Suppressor macrophage treated with lipopolysaccharide for 4 hours (primary cell): ENCODE measurements at places on chromosomes 12 and 14.

DNA sequence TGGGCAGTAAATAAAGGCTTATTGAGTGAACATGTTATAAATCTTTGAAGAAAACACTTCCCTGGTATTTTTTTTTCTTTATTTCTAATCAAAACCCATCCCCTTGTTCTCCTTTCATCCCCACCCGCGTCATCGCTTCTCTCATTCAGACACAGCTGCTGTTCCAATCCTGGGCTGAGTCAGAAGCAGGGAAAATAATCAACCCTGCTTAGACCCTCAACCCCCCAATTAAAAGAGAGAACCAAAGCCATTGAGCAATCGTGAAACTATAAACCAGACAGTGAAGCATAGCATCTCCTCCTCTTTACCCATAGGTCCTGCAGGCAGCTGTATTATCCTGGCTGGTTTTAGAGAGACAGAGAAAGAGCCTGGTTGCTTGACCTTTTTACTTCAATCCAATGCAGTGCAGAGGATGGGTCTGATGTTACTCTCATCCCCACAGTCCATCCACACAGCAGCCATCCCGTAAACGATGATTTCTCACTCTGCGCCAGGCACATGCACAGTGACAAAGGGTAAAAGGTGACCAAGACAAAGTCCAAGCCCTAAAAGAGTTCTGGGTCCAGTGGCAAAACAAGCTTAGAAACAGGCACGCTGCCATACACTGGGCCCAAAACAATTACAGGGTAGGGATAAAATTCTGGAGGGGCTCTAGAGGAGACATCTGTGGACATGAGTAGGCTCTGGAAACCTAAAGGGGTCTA is 238.3 kb downstream of the GALC start:
- peak; percentile 42 for DNase-seq

- peak; percentile 92 for DNase-seq
Observed at GRCh38 chr12:123278101-123278627, 6.5 kb upstream of the CDK2AP1 start.

GRCh38 chr12:4011597-4011996 is 138.4 kb upstream of the PARP11 start:
- DNase-seq = no peak

- DNase-seq = peak; percentile 32
Observed at GRCh38 chr14:61388976-61389576, 67.7 kb downstream of the PRKCH start.

DNA sequence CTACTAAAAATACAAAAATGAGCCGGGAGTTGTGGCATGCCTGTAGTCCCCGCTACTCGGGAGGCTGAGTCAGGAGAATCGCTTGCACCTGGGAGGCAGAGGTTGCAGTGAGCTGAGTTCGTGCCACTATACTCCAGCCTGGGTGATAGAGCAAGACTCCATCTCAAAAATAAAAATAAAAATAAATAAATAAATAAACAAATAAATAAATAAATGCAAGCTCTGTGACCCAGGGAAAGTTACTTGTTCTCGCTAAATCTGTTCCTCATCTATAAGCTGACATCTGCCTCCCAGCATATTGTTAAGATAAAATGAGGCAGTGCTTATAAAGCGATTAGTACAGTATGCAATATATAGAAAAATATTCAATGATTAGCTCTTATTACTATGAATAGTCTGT is 56.4 kb upstream of the STK38L start:
- no peak for DNase-seq

GRCh38 chr14:51818748-51819380 is 41.5 kb upstream of the GNG2 start:
- DNase-seq = no peak

DNA sequence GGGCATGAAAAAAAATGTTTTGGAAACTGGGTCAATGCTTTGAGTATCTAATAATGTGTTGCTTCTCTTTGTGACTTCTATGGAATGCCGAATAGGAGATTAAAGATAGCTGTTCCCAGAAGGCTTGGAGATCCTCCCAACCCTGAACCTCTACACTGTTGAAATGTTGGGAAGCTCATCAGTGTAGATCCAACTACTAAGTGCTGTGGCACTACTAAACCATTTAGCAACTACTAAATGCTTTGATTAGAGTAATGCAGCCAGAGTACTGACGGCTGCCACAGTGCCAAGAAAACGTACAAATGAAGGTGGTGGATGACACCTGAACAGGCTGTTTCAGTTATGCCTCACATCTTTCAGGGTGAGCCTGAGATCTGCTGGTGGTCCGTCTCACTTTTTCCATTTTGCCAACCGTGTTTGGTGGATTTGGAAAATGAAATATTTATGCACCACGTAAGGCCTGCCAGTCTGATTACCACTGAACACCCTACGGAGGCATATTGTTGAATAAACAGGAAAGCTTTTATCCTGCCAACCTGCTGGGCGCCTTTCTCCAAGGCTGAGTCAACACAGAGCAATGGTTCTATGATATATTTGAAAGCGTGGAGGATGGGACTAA is 938.0 kb upstream of the FLRT2 start:
- DNase-seq = no peak

- DNase-seq = no peak
Observed at GRCh38 chr14:36254020-36254624, 66.3 kb downstream of the MBIP start.

DNA sequence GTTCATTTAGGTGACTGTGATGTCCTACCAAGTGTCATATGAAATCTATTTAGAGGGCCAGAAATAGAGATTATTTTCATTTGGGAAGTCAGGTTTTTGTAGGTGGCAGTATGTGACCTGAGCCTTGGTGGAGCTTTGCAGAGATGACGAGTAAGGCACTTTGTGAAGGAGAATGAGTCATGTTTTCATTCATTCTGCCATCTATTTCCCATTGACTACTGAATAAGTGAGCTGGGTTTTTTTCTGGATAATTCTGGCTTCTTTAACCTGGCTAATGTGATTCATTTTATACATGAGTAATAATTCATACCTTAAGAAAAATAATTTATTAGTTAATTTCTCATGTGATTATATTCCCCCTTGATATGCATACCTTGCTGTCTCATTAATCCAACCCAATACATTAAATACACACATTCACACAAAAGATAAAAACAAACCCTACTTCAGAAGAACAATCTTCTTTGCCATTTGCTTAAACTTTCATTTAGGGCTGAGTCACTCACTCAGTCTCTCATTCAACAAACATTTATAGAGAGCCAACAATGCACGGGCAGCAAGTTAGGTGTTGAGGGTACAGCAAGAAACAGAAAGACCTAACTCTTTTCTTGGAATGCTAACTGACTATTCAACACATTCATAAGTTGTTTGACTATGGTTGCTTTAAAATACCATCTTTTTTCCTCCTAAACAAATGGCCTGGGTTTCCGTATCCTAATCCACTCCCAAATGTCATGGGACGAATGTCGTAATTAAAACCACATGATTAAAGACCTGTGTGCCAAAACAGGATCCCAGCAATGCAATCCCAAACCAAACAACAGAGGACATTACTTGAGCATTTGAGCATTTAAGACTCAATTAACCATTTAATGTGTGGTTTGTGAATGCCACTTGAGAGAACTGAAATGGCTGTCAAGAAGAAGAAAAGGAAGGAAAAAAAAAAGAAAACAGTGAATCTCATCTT is 78.0 kb downstream of the KITLG start:
- DNase-seq = no peak

DNA sequence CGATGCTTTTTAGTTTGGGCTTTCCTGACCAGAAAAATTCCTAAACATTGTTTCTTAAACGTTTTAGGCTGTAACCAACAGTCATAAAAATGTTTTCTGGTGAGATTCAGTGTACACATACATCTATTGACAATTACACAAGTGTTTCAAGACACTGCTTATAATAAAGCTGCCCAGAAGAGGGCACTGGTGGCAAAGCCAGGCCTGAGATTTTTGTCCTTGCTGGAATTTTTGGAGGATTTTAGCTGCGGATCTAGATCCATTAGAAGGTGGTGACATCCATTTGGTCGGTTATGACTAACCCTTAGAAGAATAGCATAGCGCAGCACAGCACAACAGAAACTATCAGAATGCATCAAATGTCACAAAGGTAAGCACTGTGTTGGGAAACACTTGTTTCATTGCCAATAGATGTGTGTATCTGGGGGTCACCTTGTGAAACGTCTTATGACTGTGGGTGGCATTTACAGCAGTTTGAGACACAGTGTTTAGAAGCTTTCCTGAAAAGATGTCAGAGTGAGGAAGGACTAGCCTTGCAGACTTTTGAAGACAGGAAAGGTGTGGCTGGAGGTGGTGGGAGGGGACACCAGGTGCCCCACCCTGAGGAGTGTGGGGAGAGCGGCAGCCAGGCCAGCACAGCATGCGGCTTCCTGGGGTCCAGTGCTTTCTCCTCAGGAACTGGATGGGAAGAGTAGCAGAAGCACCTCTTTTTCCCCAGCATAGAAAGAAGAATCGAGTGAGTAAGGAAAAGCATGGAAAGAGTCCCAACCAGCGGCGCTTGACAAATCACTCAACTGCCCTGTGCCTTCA is 54.7 kb upstream of the FKBP4 start:
- no peak for DNase-seq

DNA sequence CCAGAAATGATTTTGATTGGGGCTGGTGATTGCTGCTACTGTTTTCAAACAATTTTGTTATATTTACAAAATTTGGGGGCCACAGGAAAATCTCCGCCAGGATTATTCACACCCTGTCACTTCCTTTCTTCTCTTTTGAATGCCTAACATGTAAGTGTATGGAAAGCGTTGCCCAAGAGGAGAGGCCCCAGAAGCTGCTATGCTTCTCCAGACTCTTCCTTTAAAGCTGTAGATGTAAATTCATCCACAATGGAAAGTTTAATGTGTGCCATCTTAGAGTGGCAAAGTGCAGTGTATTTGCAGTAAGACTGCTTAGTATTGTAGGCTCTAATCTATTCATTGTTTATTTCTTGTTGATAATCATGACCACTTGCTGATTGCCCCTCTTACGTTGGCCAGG is 136.7 kb upstream of the LRIG3 start:
- DNase-seq = no peak

DNA sequence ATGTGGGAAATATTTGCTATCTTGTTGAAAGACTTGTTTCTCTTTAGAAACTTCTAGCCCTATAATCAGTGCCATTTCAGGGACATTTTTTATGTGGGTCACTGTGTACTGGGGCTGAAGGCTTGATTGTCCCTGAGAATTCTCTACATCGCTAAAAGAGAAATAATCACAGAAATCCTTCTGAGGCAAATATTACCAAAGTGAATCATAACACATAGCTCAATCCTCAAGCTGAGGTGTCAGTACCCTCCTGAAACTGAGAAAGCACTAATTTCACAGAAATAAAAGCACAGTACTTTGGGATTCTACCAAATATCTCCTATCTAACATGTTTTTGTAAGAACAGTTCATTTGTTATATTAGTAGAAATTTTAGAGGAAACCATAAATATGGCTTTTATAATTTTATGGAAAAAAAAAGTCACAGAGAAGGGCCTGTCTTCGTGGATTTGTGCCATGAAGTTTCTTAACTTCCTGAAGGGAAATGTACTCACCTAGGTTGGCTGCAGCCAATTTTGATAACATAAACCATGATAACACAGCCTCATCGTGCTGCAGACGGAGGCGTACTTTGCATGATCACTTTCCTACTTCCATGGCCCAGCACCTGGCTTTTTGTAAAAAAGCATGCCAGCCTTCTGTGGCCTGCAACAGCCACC is 163.7 kb upstream of the HIF1A start:
- no peak for DNase-seq

DNA sequence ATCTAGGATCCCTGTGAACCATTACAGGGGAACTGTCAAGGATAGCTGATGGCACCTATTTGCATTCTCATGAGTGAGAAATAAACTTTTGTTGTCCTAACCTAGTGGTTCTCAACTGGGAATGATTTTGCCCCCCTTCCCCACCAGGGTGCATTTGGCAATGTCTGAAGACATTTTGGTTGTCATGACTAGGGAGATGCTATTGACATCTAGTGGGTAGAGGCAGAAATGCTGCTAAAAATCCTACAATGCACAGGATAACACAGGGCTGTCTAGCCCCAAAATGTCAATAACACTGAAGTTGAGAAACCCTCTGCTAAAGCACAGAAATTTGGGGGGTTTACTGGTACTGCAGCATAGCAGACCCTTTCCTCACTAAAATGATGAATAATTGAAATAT is 140.9 kb upstream of the SRRM4 start:
- DNase-seq = no peak

DNA sequence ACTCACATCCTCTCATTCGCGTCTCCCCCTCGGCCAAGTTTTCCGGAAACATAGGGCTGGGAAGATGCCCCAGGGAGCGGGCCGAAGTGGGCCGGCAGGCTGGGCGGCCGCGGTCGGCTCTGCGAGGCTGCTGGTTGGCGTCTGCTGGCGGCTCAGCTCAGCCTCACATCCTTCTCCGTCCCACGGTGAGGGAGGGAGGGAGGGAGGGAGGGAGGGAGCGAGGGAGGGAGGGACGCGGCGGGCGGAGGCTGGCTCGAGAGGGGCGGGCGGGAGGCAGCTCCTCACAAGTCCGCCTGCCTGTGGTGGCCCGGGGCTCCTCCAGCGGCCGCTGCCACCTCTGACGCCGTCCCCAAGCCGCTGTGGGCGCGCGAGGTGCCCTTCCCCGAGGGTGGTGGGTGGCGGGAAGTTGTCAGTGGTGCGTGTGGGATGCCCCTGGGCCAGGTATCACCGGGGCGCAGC is 93.8 kb downstream of the RFLNA start:
- peak; percentile 77 for DNase-seq

DNA sequence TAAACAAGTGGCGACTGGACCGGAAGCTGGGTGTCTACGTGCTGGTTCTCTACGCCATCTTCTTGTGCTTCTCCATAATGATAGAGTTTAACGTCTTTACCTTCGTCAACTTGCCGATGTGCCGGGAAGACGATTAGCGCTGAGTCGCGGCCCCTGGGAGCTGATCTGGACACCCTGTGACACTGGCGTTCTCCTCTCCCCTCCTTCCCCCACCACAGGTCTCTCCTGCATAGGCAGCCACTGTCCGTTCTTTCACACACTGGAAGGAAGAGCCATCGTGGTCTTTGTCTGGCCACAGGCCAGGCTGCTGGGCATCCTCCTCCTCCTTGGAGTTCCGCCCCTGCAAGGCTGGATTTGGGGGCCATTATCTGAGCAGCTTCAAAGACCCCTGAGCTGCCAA is 20.1 kb upstream of the RIN3 start:
- DNase-seq = no peak

DNA sequence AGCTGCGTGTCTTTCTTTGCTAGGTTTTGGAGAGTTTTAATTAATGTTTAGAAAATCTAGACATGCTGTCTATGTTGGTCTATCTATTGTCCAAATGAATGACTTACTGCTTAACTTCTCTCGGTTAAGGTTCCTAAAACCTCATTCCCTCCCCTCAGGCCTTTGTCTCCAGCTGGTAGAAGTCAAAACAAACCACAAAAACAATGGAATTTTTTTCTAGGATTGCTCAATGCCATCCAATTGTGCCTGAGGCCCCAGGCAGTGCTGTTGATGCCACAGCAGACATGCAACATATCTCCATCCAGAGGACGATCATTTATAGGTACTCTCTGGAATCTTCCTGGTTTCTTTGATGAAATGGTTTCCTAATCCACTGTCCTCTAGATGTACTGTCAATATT is 448.2 kb upstream of the TBX3 start:
- DNase-seq = no peak

GRCh38 chr12:69653703-69654102 is 43.0 kb upstream of the LRRC10 start:
- no peak for DNase-seq

- no peak for DNase-seq
Observed at GRCh38 chr14:33851931-33852330, 98.9 kb downstream of the EGLN3 start.
